Left ventricle myocardium superior (tissue), 1 donor: ENCODE measurements at places on chromosomes 2 and 18. TPM values are rescaled to one million over a fixed set of nuclear protein-coding genes. Genes with fewer than 3 reads are reported as not detected.

EHD3 gene
- 32.4 TPM for total RNA-seq

DNA sequence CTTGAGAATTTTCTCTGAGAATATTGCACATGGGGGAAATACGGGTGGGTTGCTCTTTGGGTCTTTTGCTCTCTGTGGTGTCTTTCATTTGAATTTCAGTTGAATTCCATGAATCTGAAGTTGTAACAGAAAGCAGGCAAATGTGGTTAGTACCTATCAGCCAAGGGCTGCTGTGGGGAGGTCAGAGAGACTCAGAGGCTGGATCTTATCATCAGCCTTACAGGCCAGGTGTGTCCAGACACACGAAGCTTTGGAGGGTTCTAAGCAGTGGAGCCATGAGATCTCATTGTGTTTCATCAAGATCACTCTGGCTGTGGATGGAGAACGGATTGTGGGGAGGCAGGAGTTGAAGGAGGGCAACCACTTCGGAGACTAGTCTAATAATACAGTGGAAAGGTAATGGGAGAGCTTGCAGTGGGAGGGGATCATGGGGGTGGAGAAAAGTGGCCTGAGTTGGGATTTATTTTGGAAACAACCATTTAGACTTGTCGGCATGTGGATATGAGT, 68.1 kb downstream of the GNAL start:
- DNase-seq = no peak

SERPINB3 gene
- not detected for total RNA-seq

DNA sequence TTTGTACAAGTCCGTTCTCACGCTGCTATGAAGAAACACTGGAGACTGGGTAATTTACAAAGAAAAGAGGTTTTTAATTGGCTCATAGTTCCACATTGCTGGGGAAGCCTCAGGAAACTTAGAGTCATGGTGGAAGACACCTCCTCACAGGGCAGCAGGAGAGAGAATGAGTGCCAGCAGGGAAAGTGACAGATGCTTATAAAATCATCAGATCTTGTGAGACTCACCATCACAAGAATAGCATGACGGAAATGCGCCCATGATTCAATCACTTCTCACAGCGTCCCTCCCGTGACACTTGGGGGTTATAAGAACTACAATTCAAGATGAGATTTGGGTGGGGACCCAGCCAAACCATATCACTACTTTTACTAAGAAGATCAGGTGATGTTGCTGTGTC, 285.8 kb downstream of the TMX3 start:
- no peak for DNase-seq

DNA sequence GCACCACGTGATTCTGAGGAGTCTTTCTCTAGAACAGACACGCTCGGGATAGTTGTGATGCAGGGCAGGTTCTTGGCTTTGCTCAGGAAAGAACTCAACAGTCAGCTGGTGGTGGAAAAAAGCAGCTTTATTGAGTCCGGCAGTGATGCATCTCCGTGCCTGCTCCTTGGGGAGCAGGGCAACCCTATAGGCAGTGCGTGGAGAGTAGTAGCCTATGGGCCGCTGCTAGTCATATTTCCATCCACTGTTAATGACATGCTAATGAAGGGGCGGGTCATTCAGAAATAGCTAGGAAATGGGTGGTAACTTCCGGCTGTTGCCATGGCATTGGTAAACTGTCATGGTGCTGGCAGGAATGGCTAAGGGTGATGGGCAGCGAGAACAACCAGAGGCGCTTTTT, 11.6 kb upstream of the ACKR3 start:
- no peak for DNase-seq

CRACDL gene
- 4.0 TPM for total RNA-seq

DNA sequence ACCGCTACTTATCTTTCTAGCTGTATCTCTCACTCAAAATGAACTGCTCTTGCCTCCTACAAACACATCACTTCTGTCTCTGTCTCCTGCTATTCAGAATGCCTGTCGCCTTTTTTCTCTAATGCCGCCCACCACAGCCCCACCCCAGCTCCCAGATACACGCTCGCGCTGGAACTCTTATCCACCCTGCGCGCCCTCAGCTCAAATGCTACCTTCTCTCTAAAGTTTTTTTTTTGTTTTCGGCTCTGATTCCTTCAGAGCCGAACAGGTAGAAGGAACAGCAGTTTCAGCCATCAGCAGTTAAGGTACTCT, 3.9 kb upstream of the SOS1 start:
- DNase-seq = no peak

DNA sequence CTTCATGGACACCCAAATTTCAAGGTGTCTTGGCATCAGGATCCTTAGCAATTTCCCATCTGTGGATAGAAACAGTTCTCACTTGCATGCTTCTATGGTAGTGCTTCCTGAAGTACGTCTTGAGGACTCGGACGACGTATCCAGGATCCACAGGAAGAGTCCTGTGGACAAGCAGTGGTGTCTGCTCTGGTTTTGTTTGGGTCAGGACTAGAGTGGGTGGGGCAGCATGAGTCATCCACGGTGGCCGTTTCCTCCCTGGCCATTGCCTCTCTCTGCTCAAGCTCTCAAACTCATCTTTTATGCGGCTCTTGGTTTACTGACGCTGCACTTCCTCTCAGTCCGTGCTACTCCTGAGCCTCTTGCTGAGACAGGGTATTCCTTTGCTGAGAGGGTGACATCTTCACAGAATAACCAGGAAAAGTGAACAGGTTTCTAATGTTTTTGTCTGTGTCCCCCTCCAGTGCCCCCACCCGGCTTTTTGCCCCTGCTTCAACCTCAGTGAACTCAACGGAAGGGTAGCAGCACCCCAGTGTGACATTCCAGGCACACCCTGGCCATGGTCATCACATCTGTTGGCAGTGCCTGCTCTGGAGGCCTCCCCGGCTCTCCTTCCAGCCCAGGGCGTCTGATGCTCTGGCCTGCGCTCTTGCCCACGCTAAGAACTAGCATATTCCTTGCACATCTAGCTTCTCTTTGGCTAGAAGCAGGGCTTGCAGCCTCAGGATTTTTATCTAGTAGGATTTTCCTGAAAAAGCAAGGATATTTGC, 62.2 kb downstream of the ARMC9 start:
- no peak for DNase-seq

RTKN gene
- total RNA-seq = 21.4 TPM

GRCh38 chr2:224596289-224596688, 11.1 kb upstream of the CUL3 start:
- no peak for DNase-seq

DNA sequence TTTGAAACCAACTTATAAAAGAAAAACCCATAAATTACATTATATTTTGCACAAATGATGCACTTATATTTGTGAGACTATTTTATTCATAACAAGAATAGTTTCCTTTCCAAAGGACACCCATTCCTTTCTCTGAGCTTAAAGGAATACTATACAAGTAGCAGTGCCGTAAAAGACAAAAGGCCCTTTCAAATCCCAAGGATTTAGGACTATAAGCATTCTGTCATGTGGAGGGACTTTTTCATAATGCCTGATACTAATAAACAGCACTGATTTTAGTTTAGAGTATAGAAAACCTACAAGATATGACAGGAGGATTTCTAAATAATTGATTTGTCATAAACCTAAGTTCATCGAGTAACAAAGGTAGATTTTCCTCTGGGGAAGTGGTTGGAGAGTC, 1134.2 kb upstream of the ZEB2 start:
- no peak for DNase-seq

MBP gene
- 32.7 TPM for total RNA-seq

SCN7A gene
- 28.5 TPM for total RNA-seq

- peak; percentile 70 for DNase-seq
Observed at GRCh38 chr2:85811180-85812093, 57.6 kb downstream of the ATOH8 start.

GRCh38 chr2:22878121-22878520, 506.9 kb upstream of the KLHL29 start:
- DNase-seq = no peak

CFAP53 gene
- total RNA-seq = not detected

GRCh38 chr2:144643537-144644336, 123.8 kb upstream of the ZEB2 start:
- no peak for DNase-seq

- no peak for DNase-seq
Observed at GRCh38 chr2:10007435-10007834, 35.9 kb upstream of the KLF11 start.

MEP1B gene
- total RNA-seq = not detected

GRCh38 chr2:241514553-241514952, 6.2 kb upstream of the STK25 start:
- DNase-seq = no peak

- DNase-seq = no peak
Observed at GRCh38 chr2:96587843-96588242, 50.3 kb downstream of the KANSL3 start.

- no peak for DNase-seq
Observed at GRCh38 chr18:29259838-29260237, 1082.9 kb upstream of the CDH2 start.

DNA sequence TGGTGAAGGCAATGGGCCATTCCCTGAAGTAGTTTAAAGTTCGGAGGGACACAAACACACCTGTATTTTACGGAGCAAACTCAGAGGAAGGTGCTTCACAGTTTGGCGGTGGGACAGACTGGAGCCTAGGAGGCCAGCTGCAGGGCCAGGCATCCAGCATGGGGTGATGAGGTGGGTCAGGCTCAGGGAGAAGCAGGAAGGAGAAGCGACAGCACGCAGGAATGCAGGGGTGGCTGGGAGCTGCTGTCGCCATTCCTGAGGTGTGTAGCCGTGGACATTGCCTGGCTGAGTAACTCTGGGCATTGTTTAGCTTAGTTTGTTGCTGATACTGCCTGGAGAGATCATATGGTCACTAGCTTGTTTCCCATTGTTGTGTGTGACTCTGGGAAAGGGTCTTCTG, 35.8 kb upstream of the METTL21A start:
- DNase-seq = no peak

NEB gene
- total RNA-seq = 0.55 TPM

DNA sequence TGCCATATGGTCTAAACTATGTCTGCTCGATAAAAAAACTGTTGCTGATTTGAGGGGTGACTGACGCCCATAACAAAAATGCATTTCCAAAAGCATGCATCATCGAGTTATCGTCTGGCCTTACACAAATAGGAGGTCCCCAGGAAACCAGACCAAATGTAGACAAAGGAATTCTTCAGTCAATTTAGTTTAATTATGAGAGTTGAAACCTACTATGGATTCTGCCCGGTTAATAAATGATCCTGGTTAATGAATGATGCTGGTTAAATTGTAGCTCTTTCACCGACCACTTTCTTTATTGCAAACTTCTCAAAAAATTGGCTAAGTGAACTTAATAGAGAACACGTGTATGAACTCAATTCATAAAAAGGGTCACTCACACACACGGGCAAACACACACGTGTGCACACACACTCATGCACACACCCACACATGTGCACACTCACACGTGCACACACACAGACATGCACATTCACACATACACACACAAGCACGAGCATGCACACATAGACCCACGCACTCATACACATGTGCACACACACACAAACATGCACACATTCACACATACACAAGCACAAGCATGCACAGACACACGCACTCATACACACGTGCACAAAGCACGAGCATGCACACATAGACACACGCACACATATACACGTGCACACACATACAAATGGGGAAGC, 59.0 kb upstream of the SALL3 start:
- no peak for DNase-seq

GRCh38 chr2:86476092-86476491, 34.9 kb downstream of the KDM3A start:
- no peak for DNase-seq
